Stimulated activated CD4-positive, alpha-beta T cell treated with anti-CD3 and anti-CD28 coated beads, Interleukin-1b, Interleukin-23, amount 100 ng/mL, for 1 hour (primary cell): ENCODE measurements at places on chromosomes 11 and 22.

DNA sequence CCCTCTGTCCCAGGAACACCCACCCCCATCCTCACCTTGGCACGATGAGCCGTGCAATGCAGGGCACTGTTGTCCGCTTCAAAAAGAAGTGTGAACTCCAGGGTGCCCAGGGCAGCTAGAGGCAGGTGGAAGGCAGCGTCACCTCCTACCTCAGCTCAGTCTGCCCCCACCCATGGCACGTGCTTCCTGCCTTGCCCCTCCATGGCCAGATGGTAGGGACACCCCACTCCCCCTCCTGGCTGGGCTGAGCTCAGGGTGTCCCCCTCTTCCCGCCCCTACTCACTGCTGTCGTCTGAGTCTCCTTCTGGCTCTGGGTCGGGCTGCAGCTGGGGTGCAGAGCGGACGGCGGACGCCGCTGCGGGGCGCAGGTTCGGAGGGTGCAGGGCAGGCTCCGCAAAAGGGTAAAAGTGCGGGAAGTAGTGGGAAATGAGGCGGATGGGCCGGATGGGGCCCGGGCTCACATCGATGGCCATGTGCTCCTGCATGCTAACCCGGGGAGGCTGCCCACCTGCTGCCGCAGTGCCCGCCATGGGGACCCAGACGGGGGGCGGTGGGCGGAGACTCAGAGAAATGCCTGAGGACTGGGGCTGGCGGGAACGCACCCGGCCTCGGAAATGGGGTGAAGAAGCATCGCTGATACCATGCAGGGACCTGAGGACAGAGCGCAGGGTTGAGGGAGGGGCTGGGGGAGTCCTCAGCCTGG is 9.1 kb downstream of the NDUFV1 start:
- no peak for DNase-seq

DNA sequence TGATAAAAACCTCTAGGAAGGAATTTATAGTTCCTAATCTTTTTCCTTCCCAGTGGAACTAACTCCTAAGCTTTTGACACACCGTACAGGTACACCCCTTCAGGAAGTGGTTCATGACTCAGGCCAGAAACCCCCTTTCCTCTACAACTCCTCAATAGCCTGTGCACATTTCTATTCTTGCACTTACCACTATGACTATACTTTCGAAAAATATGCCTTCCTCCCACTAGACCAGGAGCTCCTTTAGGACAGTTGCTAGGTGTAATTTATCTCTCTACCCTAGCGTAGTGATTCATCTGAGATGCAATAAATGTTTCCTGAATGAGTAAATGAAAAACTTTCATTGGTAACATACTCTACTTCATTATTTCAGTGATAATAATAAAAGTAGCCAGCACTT is 14.5 kb downstream of the MAP6 start:
- no peak for DNase-seq

GRCh38 chr11:7019500-7020182 is 505 bp downstream of the ZNF214 start:
- no peak for DNase-seq

DNA sequence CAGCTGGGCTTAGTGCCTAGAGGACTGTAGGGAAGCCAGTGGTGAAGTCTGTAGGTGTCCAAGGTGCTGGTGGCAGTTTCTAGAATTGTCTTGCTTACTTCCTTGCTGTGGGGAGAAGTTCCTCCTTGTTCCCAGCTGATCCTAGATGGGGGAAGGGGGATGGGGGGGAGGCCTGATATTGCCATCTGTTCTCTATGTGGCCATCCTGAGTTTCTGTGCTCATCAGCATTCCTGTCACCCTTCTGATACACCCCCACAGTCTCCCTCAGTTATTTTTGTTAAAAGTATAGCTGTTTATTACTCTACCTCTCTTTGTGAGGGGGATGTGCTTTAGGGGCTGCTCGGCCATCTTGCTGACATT is 36.5 kb downstream of the MADD start:
- DNase-seq: no peak

GRCh38 chr11:116703421-116703820 is 69.4 kb downstream of the BUD13 start:
- no peak for DNase-seq

DNA sequence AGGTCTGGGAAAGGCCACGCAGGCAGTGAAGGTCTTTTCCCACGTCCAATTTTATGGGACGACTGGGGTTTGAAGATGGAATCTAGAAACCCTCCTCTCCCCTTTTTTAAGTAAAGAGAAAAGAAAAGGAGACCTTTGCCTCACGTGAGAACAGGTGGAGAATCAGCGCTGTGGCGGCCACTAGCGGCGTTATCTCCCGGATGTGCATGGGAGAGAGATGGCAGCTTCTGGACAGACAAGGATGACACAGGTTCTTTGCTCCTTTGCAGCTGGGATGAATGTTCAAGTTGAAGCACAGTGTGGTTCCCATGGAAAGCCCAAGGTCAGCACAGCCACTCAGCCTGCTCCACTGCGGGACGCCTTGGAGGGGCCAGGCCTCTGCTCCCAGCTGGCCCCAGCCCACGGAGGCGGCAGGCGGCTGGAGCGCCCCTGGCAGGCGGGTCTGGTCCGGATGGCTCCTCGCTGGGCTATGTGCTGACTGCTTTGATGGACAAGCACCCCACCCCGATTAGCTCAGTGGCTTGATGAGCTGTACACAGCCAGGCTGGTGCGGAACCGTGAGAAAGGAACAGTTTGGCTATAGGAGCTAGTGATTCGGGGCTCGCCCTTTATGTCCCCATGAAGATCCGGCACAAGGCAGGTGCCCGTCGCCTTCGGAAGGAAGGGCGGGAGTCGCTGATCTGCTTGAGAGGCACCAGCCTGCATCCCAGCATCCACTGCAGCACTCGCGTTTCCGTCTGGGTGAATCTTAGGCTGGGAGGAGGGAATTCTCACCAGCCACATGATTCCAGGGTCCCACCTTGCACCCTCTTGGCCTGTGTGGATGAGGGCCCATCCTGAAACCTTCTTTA is 14.5 kb upstream of the BID start:
- no peak for DNase-seq

DNA sequence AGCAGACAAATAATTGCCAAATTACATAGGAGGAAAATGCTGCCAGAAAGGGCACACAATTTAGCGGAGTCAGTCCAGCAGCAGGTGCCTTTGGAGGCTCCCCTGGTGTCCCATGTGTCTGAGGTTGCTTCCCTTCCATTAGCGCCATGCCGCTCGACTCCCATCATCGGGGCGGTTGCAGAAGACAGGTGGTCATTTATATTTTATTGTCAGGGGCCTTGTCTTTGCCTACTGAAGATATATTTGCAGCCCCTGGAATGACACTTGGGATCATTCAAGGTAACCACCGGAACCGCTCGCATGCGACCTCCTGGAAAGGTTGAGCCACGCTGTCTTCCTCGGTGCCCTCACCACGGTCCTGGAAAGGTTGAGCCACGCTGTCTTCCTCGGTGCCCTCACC is 298.3 kb downstream of the TBC1D22A start:
- no peak for DNase-seq

- no peak for DNase-seq
Measured at GRCh38 chr22:30210235-30210909, 36.2 kb downstream of the LIF start.

GRCh38 chr11:45942381-45942780 is 19.9 kb downstream of the LARGE2 start:
- DNase-seq: no peak

GRCh38 chr22:46337870-46338269 is 2.4 kb downstream of the TRMU start:
- DNase-seq: no peak

DNA sequence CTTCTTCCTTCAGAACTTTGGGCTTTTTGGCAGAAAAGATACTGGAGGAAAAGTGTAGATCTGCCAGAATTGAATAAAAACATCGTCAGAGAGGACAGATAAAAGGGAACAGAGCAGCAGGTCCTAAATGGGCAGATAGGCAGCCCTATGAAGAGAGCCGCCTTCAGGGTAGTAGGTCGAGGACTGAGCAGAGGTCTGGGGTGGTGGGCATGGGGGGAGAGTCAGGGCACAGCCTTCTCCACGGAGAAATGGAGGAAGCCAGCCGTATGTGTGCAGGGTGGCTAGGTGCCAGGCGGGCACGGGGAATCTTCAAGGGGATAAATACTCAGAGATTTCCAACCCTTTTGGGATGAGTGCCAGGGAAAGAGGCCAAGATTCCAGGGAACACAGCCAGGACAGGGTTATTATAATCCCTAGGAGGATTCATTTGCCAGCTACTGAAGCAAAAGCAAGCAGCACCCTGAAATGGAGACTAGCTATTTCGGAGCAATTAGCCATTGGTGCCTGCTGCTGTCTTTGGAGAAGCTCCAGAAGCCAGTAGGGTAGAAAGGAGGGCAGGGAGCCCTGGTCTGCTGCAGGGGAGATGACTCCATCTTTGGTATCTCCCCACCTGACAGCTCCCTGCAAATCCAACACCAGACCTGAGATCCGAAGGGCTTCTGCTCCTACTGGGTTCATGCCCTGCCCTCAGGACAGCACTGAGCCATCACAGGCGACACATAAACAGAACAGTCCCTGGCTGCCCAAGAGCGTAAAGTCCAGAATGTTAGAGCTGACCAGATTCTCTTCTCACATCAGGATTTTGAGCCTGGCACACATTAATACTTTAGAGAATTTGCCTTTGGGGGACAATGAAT is 174.5 kb upstream of the NTM start:
- no peak for DNase-seq

GRCh38 chr11:1706634-1707400 is 9.8 kb downstream of the KRTAP5-6 start:
- no peak for DNase-seq

DNA sequence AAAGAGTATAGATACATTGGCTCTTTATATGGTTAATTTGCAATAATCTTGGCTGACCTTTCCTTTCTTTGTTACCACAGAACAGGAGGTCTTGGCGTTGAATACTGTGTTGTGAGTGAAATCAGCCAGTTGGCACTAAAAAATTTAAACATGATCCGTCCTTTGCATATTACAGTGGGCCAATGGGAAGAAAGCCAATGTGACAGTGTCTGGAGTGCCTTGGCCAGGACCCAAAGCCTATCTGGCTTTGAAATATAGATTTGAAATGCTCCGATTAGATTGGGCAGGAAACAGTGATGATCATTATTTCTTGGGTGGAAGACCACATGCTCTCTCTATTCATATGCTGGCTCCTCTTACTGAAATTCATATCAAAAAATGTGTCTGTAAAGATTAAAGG is 339.6 kb upstream of the ANO3 start:
- no peak for DNase-seq

DNA sequence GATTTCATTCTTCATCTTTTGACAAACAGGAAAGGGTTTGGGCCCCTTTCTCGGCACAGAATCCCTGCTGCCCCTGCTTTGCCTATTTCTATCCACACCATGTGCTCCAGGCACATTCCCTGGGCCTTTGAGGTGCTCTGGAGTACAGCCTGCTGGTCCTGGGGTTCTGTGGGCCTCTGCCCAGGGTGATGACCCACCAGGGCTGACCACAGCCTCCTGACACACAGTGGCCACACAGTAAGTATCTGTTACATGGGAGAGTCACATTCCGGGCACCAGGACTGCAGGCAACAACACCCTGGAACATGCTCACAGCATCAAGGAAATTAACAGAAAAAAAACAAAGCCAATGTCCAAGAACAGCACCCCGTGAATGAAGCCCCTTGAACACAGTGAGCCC is 39.1 kb downstream of the SCUBE2 start:
- no peak for DNase-seq

- peak; percentile 37 for DNase-seq
Measured at GRCh38 chr11:122655527-122656072, at the start of gene UBASH3B. UBASH3B (plus strand) TSS chr11:122655722; CDS start chr11:122656050, 328 bp downstream.

- no peak for DNase-seq
Measured at GRCh38 chr11:46321757-46322156, 25.5 kb upstream of the DGKZ start.

GRCh38 chr22:39132871-39133524 is 19.5 kb downstream of the CBX7 start:
- no peak for DNase-seq

GRCh38 chr22:32206774-32207758 is 2.2 kb upstream of the RFPL2 start:
- no peak for DNase-seq

GRCh38 chr11:3934658-3935057 is 79.2 kb downstream of the STIM1 start:
- DNase-seq: no peak

DNA sequence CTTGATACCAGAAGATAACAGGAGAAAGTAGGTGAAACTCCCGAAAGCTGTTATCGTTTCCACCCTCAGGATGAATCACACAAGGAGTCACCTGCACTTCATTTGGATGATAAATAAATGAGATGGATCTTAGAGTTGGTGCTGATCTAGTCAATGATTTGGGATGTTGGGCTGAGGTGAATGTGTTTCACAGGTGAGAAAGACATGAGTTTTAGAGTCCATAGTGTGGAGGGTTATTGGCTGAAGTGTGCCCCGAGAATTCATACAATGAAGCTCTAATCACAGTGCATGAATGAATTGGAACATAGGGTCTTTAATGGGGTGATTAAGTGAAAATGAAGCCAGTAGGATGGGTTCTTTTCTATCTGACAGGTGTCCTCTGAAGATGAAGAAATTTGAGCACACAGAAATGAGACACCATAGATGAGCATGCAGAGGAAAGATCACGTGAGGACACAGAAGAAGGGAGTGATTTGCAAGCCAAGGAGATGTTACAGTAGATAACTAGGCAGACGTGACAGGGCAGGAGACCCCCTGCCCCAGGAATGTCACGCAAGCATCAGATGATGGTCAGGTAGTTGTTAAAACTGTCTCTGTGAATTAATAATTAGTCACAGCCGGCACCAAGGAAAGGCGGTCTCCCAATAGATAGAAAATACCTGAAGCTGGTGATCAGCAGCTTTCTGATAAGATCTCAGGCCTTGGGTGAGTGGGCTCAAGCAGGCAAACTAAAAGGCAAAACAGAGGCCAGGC is 60.3 kb upstream of the IGLL5 start:
- no peak for DNase-seq

DNA sequence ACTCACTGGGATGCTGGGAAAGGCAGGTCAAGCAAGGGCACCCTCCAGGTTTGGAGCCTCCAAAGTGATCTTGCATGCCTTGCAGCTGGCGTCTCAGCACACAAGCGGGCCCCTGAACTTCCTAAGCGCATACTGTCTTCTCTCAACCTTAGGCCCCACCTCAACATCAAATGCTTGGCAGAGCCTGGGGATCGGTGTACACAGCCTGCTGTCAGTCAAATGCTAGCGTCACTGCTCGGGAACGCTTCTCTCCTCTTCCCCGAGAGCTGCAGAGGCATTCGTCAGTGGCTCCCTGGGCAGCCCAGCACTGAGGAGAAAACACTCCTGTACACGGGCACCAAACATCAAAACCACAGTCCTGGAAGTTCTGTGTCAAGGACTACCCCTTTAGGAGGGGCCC is 124.9 kb downstream of the C11orf58 start:
- no peak for DNase-seq

DNA sequence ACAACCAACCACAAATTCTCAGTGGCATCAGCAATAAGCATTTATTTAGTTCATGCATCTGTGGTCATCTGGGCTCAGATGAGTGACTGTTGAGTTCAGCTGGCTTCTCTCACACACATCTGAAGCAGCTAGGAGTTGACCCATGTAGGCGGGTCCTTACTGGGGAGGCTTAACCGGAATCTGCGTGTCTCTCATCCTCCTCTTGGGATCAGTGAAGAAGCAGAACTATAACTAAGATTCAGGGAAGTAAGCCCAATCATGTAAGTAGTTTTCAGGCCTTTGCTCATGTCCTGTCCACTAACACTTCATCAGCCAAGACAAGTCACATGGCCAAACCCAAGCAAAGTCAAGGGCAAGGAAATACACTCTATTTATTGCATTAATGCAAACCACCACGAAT is 236.2 kb downstream of the C11orf87 start:
- DNase-seq: no peak

GRCh38 chr11:7673724-7674434 is 579 bp upstream of the CYB5R2 start:
- DNase-seq: no peak
